ENCODE measurements at places on chromosomes 13 and 19. TPM values are rescaled to one million over a fixed set of nuclear protein-coding genes. Genes with fewer than 3 reads are reported as not detected.
A peak's percentile ranks its signal among the peaks of the same experiment; 100 is the strongest.

DNA sequence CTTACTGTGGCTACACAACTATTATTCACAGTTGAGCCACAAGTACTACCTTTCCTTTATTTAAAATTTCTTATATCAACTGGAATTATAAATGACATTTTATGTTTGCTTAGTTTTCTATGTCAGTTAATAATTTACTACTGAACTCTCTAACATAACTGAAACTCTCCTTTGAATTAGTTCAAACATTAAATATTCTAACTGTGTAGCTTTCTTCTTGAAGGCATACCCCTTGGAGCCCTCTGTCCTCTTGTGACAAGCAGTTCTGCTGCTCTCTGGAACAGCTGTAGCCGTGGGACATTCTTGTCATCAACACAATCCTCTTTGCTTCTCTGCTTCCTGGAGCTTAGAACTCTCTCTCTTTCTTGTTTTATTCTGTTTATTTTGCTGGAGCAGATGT is 244.8 kb downstream of the NHLRC3 start:
- no peak for DNase-seq
- H3K4me1 ChIP-seq, result no peaks in the 10 kb centered on the region
- H3K27me3 ChIP-seq, result peaks cover 1% of the 10 kb centered on the region

DNA sequence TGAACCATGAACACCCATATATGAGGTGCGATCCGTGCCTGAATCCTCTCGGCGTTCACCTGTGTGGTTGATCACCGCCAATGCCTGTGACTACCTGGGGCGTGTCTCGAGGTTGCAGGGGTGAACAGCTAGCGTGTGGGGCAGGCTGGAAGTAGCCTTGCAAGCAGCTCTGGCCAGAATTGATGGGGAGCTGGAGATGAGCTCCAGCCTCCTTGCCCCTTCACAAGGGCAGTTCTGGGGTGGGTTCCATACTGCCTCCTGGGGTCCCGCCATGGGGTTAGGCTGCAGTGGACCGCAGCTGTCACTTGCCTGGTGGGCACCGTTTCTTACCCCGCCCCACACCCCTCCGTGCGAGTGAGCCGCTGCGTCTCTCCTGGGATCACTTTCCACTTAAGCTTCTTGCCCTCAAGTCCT is 154.5 kb upstream of the SOX1 start:
- no peaks in the 10 kb centered on the region for H3K36me3 ChIP-seq
- no peak overlapping the region for H3K4me3 ChIP-seq
- H3K4me1 ChIP-seq, result no peaks in the 10 kb centered on the region
- H3K27me3 ChIP-seq, result peaks cover 2% of the 10 kb centered on the region
- DNase-seq, result no peak
- no peak overlapping the region for H3K27ac ChIP-seq

DNA sequence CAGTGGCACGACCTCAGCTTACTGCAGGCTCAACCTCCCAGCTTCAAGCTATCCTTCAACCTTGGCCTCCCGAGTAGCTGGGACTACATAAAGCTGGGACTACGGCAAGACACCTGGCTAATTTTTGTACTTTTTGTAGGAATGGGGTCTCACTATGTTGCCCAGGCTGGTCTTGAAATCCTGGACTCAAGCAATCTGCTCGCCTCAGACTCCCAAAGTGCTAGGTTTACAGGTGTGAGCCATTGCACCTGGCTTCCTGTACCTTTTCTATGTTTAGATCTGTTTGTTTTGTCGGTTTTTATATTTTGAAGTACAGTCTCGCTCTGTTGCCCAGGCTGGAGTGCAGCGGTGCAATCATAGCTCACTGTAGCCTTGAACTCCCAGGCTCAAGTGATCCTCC is 17.5 kb upstream of the TICAM1 start:
- no peaks in the 10 kb centered on the region for H3K4me1 ChIP-seq
- no peak overlapping the region for H3K27ac ChIP-seq
- no peaks in the 10 kb centered on the region for H3K27me3 ChIP-seq
- no peak overlapping the region for H3K4me3 ChIP-seq

The C1QTNF9B gene
- not detected for total RNA-seq

- H3K27me3 ChIP-seq, result no peaks in the 10 kb centered on the region
- H3K4me1 ChIP-seq, result peaks cover 8% of the 10 kb centered on the region
- no peaks in the 10 kb centered on the region for H3K36me3 ChIP-seq
- H3K4me3 ChIP-seq, result no peak overlapping the region
Measured at GRCh38 chr13:73835138-73835721, 299.0 kb downstream of the KLF12 start.

DNA sequence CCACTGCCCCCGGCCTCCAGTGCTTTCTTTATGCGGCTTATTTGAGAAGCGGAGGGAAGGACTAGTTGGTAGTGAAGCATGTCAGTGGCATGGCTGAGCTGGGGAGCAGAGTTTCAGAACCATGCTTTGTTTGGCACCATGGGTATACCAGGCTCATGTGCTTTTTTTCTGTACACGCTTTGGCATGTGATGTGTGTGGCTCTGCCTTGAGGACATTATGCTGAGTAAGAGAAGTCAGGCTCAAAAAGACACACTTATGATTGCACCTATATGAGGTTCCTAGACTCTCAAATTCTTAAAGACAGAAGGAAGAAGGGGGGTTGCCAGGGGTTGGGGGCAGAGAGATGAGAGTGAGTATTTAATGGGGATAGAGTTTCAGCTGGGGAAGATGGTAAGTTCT is 21.3 kb downstream of the GATAD2A start:
- peaks cover 10% of the 10 kb centered on the region for H3K4me1 ChIP-seq
- H3K27ac ChIP-seq, result no peak overlapping the region
- H3K4me3 ChIP-seq, result no peak overlapping the region
- DNase-seq, result no peak

The BEST2 gene
- total RNA-seq, result not detected

- H3K27ac ChIP-seq, result no peak overlapping the region
- peaks cover 23% of the 10 kb centered on the region for H3K27me3 ChIP-seq
- peak overlapping the region; percentile 50 for H3K4me3 ChIP-seq
Measured at GRCh38 chr19:32570081-32570785, 10.8 kb upstream of the PDCD5 start.

DNA sequence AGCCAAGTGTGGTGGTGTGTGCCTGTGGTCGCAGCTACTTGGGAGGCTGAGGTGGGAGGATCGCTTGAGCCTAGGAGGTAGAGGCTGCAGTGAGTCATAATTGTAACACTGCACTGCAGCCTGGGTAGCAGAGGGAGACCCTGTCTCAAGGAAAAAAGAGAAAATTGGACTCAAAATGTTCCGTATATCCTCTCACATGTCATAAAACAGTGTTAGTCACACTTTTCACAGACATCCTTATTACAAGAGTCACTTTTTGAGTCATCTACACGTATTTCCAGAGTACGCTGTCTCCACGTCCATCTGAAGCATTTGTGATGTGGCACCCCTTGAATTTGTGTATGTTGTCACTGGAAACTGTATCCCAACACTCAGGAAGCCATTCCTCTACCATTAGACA is 133.0 kb downstream of the SIPA1L3 start:
- H3K4me3 ChIP-seq, result peak overlapping the region; percentile 51
- DNase-seq, result peak; percentile 99
- H3K4me1 ChIP-seq, result peaks cover 62% of the 10 kb centered on the region
- peaks cover 2% of the 10 kb centered on the region for H3K27me3 ChIP-seq

DNA sequence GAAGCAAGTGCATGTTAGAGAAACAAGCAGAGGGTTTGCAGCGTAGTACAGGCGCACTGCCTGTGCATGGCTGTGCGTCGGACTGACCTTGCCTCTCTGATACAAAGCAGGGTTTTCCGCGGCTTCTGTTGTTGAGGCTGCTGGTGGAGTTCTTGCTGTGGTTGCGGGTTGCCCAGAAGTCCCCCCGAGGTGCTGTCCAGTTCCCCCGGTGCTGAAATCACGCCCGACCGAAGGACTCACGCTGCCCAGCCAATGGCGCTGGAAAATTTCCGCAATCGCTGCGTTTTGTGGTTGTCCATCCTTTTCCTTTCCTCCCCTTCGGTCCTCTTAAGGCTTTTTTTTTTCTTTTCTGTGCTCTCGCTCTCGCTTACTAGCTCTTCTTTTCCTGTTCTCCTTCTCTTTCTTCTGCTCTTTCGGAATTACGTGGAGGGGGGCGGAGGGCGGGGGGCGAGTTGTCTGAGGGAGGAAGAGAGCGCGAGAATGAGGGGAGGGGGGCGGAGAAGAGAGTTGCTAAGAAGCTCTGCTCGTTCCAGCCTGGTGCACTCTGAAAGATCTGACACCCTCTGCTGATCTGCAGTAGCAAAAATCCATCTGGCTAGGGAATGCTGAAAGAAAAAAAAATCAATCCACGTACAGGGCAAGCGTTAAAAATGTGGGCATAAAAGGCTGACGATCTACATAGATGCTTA is at the start of gene SLITRK1:
Gene SLITRK1, minus strand, starts transcription at position 558 of the 689 bp plus-strand sequence. CDS start 967 bp downstream, outside the sequence.
- H3K27ac ChIP-seq, result peak within 1 kb of the TSS; percentile 29
- H3K27me3 ChIP-seq, result peaks cover 7% of the 10 kb centered on the region
- H3K4me1 ChIP-seq, result peaks cover 79% of the 10 kb centered on the region
- H3K36me3 ChIP-seq, result peaks cover 18% of the 10 kb centered on the region

- no peaks in the 10 kb centered on the region for H3K36me3 ChIP-seq
- H3K27me3 ChIP-seq, result peaks cover 2% of the 10 kb centered on the region
- no peak overlapping the region for H3K4me3 ChIP-seq
- DNase-seq, result no peak
Measured at GRCh38 chr13:29958476-29958875, 108.1 kb upstream of the UBL3 start.

DNA sequence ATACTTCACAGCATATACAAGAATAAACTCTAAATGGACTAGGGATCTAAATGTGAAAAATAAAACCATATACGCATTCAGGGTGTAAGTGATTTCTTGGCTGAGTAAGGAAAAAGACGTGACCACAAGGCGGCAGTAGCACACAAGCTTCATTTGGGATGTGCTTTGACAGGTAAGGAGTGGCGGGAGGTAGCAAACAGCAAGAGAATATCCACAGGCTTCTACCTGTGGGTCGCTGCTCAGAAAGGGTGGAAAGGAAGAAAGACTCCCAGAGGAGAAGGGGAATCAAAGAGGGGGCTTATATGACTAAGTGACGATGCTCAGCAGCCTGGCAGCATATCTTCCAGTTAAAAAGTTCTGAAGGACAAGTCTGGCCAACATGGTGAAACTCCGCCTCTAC is 2.5 kb upstream of the ZNF121 start:
- peak; percentile 45 for DNase-seq
- H3K27me3 ChIP-seq, result peaks cover 20% of the 10 kb centered on the region
- H3K27ac ChIP-seq, result no peak overlapping the region
- H3K36me3 ChIP-seq, result peaks cover 14% of the 10 kb centered on the region

The KLF1 gene
- not detected for total RNA-seq

GRCh38 chr13:20727856-20728255 is 24.4 kb downstream of the IL17D start:
- H3K27me3 ChIP-seq, result 0 out of 2 replicates have a peak, but pooled peaks cover 2% of the 10 kb centered on the region
- H3K4me3 ChIP-seq, result no peak overlapping the region
- no peak for DNase-seq
- no peak overlapping the region for H3K27ac ChIP-seq
- H3K36me3 ChIP-seq, result peaks cover 18% of the 10 kb centered on the region

DNA sequence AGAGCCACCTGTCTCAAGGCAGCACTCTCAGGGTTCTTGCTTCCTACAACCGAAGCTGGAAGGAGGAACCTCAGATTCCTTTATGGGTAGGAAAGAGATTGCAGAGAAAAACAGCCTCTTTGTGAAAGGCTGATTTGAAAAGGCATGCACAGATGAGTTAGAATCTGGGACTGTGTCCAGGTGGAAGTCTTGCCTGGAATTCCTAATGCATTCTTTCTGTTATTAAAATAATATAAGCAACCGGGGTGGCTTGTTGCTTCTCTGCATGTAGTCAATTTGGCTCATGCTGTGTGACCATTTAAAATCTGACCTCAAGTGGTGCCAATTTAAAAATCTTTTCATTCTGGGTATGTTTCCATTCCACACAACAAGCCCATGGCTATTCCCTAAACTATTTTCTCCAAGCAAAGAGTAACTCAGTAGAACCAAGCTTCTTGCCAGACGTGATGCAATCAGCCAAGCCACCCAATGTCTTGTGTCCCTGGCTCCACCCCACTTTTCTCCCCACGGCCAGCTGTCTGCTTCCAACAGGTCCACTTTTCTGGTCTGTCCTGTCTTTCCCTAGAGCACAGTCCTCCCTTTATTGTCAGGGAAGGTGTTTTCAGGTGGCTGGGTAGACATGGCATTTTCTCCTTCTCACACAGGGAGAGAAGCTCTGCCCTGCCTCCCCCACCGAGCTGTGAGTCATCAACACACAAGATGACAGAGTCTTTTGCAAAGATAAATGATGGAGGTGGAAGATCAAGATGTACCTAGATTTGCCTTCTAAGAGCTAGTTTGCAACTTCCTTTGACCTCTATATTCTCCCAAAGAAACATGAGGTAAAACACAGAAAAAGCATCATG is 394.3 kb downstream of the FOXO1 start:
- no peaks in the 10 kb centered on the region for H3K36me3 ChIP-seq
- peak; percentile 65 for DNase-seq
- peak overlapping the region; percentile 73 for H3K27ac ChIP-seq
- H3K27me3 ChIP-seq, result peaks cover 6% of the 10 kb centered on the region

The ARL11 gene
- total RNA-seq, result not detected

GRCh38 chr13:23979361-23980159 is 82.3 kb upstream of the C1QTNF9B start:
- peaks cover 17% of the 10 kb centered on the region for H3K4me1 ChIP-seq
- H3K36me3 ChIP-seq, result no peaks in the 10 kb centered on the region
- DNase-seq, result peak; percentile 79
- peak overlapping the region; percentile 99 for H3K27ac ChIP-seq
- peak overlapping the region; percentile 100 for H3K4me3 ChIP-seq
- no peaks in the 10 kb centered on the region for H3K27me3 ChIP-seq

The AMH gene
- total RNA-seq, result 1.0 TPM

GRCh38 chr13:64417581-64417980 is 2812.6 kb downstream of the PCDH9 start:
- no peaks in the 10 kb centered on the region for H3K27me3 ChIP-seq
- H3K36me3 ChIP-seq, result no peaks in the 10 kb centered on the region
- no peaks in the 10 kb centered on the region for H3K4me1 ChIP-seq
- no peak for DNase-seq
- H3K27ac ChIP-seq, result no peak overlapping the region
- H3K4me3 ChIP-seq, result no peak overlapping the region

DNA sequence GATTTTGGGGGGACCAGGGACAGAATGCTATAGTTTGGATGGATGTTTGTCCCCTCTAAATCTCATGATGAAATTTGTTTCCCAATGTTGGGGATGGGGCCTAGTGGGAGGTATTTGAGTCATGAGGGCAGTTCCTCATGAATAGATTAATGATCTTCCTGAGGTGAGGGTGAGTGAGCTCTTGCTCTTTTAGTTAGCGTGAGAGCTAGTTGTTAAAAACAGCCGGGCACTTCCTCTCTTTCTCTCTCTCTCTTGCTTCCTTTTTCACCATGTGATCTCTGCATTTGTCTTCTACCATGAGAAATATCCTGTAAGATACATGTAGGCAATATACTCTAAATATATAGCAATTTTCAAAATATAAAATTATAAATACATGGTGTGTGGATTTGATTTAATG is 290.8 kb upstream of the PCDH9 start:
- DNase-seq, result no peak
- H3K27ac ChIP-seq, result no peak overlapping the region
- no peak overlapping the region for H3K4me3 ChIP-seq
- no peaks in the 10 kb centered on the region for H3K4me1 ChIP-seq

DNA sequence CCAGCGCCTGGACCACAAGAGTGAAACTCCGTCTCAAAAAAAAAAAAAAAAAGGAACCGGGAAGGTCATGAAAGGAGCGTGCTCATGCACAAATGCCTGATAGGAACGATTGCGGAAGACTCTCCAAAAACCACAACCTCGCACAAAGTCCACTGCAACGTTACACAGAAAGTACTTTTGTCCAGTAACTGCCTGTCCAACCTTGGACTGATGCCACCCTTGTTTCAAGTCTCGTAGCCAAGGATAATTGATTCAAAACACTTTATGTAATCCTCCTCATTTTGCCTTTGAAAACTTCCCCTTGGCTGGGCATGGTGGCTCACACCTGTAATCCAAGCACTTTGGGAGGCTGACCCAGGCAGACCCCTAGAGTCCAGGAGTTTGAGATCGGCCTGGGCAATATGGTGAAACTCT is 13.7 kb downstream of the LGALS7 start:
- no peaks in the 10 kb centered on the region for H3K36me3 ChIP-seq
- no peaks in the 10 kb centered on the region for H3K4me1 ChIP-seq
- no peak overlapping the region for H3K27ac ChIP-seq
- no peak overlapping the region for H3K4me3 ChIP-seq

The KCTD4 gene
- total RNA-seq, result 3.6 TPM

The ZNF304 gene
- 7.8 TPM for total RNA-seq

Data from HFFc6 (cell line).